MCF 10A (cell line): ENCODE measurements at places on chromosomes 16 and 17.

DNA sequence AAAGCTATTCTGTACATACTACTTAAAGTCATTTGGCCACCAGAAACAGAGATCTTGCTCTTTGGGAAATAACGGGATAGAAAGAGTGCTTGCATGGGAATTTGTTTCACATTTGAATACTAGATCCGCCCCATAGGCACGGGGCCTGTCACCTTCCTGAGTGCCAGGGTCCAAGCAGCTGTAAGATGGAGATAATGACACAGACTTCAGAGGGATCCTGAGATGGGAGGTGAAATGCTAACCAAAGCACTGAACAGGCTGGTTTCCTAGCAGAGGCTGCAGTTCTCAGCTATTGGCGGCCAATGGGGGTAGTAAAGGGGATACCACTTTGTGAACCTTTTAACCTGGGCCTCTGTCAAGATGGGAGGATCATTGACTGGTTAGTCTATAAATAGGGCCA, 225.4 kb downstream of the IRF8 start:
- H3K27me3 ChIP-seq = peaks cover 96% of the 10 kb centered on the region
- H3K36me3 ChIP-seq = no peaks in the 10 kb centered on the region
- DNase-seq = no peak
- H3K4me3 ChIP-seq = no peak overlapping the region
- no peaks in the 10 kb centered on the region for H3K4me1 ChIP-seq
- no peak overlapping the region for H3K27ac ChIP-seq

- no peaks in the 10 kb centered on the region for H3K4me1 ChIP-seq
- no peaks in the 10 kb centered on the region for H3K36me3 ChIP-seq
- no peak for DNase-seq
- H3K27ac ChIP-seq = no peak overlapping the region
These were observed 21.1 kb upstream of the DOK4 start for GRCh38 chr16:57507136-57508034.

GRCh38 chr17:31882571-31882970, 18.9 kb downstream of the UTP6 start:
- H3K4me3 ChIP-seq = no peak overlapping the region
- no peaks in the 10 kb centered on the region for H3K27me3 ChIP-seq
- peaks cover 100% of the 10 kb centered on the region for H3K36me3 ChIP-seq
- no peak overlapping the region for H3K27ac ChIP-seq

DNA sequence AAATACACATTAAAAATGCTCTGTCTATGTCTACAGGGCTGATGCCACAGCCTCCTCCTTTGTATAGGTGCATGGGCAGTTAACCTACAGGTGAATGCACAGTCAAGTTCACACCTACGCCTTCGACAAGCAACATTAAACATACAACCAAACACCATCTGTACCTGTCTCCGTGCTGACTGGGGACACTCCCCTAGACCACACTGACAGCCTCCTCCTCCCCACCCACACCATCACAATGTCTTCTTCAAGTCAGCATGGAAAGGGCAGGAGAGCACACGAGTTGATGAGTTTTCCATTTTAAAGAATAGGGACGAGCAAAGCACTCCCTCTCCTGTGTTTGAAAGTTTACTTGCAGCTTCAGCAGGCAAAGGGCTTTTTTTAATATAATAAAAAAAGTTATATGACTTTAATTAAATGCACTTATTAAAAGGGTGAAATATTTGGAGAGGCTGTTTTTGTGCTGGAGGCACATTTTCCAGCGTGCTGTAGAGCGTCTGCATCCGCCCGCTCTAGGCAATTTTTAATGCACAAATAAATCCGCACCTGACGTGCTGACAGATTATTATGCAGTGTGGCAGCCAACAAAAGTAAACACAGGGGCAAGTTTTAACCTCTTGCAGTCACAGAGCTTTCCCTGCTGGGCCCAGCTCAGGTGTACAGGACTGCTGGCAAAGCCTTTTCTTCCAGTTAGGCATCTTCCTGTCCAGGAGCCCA, 367.9 kb downstream of the SOX9 start:
- no peaks in the 10 kb centered on the region for H3K27me3 ChIP-seq
- H3K4me1 ChIP-seq = peaks cover 11% of the 10 kb centered on the region
- DNase-seq = no peak
- H3K27ac ChIP-seq = peak overlapping the region; percentile 28

DNA sequence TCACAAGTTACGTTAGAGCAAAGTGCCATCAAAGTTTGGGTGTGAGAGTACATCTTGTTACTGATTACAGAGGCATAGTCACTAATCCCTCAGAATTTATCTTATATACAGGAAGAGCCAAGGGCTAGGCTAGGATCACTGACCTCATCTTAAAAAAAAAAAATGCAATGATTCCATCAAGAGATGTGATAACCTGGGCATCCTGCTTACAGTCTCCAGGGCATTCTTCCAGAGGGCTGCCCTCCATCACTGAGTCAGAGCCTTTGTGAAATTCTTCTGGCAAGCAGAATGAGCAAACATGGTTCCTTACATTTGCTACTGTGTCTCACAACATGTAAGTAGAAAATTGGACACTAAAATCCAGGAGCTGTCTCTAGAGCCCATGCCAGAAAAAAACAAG, 410.6 kb downstream of the ZFHX3 start:
- no peaks in the 10 kb centered on the region for H3K36me3 ChIP-seq
- H3K4me3 ChIP-seq = no peak overlapping the region
- peaks cover 16% of the 10 kb centered on the region for H3K4me1 ChIP-seq
- peak overlapping the region; percentile 90 for H3K27ac ChIP-seq
- DNase-seq = peak; percentile 87

DNA sequence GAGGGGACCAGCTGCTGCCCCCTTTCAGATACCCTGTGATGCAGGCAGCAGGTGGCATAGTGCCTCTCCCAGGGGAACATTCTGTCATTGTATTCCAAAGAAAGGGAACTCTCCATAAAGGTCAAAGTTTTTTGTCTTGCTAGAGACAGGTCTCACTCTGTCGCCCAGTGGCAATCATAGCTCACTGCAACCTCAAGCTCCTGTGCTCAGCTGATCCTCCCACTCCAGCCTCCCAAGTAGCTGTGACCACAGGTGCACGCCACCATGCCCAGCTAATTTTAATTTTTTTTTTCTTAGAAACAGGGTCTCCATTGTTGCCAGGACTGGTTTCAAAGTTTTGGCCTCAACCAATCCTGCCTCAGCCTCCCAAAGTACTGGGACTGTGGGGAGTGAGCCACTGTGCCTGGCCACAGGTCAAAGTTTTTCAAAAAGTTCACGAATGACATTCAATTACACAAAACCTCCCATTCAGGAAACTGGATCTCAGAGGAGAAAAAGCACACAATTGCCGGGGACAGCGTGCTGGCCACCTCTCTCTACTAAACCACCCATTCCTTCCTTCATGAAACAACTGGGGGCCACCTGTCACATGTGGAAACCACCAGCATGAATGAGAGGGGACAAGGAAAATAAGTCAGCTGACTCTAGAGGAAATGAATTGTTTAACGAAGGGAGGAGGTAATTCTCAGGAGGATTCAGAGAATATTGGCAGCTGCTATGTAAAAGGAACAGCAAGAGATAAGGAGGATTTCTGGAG, 80.0 kb downstream of the MARCHF10 start:
- H3K36me3 ChIP-seq = peaks cover 4% of the 10 kb centered on the region
- H3K4me1 ChIP-seq = peaks cover 35% of the 10 kb centered on the region
- H3K27ac ChIP-seq = no peak overlapping the region
- no peak for DNase-seq
- H3K4me3 ChIP-seq = no peak overlapping the region

GRCh38 chr16:4687946-4688673, 5.3 kb upstream of the NUDT16L1 start:
- H3K27ac ChIP-seq = no peak overlapping the region
- no peak overlapping the region for H3K4me3 ChIP-seq
- H3K27me3 ChIP-seq = no peaks in the 10 kb centered on the region
- H3K36me3 ChIP-seq = peaks cover 83% of the 10 kb centered on the region
- no peak for DNase-seq
- peaks cover 5% of the 10 kb centered on the region for H3K4me1 ChIP-seq
